HS-5 (cell line): ENCODE measurements at places on chromosomes 6 and 20.

- no peak for DNase-seq
These were observed 151.2 kb upstream of the TAB2 start for GRCh38 chr6:149166336-149166735.

DNA sequence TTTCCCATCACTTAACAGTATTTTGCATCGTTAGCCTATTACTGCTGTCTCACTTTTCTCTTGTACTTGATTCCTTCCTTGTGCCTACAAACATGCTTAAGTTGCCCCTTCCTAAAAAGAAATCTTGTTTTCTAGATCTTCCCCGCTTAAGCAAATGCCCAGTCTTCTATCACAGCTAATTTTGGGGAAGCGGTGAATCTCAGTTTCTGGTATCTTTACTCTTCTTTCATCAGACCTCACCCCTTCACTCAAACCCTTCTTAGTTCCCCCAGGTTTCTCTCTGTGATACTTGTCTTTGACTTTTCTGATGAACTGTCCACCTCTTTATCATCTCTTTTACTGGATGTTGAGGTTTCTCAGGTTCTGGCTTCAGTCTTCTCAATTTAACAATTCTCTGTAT is 14.2 kb downstream of the VAPB start:
- DNase-seq = no peak

- no peak for DNase-seq
These were observed 58.0 kb downstream of the E2F3 start for GRCh38 chr6:20459682-20460081.

- DNase-seq = no peak
These were observed 404.1 kb downstream of the FOXA2 start for GRCh38 chr20:22180244-22180643.
